ENCODE measurements at places on chromosomes 4 and X.

- no peak for DNase-seq
These were observed 1065.7 kb upstream of the PABPC4L start for GRCh38 chr4:135267148-135267865.

- no peak for DNase-seq
These were observed 30.6 kb downstream of the SETD7 start for GRCh38 chr4:139525414-139525813.

GRCh38 chr4:1463088-1463926, 57.1 kb upstream of the NKX1-1 start:
- peak; percentile 5 for DNase-seq

DNA sequence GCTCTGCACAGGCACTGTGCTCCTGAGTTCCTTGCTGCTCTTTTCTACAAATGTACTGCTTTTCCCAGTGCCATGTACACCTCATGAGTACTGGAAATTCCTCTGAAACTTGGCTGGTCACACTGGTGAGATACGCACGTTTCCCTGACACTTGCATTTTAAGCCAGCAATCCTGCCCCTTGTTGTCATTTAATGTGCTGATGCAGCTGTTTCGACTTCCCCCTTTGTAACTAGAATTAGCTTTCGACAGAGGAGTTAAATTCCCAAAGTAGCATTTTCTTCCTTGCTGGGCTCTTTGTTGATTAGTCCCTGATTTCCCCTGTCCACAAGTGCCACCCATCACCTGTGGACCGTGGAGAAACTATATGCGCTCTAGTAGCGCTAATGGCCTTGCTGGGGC, 77.5 kb downstream of the IQCM start:
- no peak for DNase-seq

GRCh38 chr4:7803371-7803770, 136.3 kb downstream of the AFAP1 start:
- DNase-seq = no peak

DNA sequence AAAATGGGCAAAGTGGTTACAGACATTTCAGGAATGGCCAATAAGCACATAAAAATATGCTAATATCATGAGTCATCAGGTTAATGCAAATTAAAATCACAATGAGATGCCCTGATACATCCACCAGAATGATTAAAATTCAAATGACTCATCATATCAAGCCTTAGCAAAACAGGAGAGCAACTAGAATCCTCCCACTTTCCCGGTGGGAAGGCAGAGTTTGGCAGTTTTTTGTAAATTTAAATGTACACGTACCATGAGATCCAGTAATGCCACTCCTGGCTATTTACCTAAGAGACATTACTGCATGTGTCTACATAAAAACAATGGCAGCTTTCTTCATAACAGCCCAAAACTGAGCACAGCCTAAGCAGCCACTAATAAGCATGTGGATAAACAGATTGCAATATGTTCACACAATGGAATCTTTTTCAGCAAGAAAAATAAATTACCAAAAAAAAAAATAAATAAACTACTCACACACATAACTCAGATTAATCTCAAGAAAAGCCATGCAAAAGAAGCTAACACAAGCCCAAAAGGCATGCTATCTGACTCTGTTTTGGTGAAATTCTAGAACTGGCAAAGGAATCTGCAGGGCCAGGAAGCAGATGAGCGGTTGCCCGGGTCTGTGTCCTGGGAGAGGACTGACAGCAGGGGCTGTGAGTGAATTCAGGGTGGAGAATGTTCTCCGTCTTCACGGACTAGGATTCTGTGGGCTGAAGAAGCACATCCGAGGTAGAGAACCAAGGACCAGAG, 48.8 kb downstream of the AFAP1 start:
- DNase-seq = peak; percentile 72

DNA sequence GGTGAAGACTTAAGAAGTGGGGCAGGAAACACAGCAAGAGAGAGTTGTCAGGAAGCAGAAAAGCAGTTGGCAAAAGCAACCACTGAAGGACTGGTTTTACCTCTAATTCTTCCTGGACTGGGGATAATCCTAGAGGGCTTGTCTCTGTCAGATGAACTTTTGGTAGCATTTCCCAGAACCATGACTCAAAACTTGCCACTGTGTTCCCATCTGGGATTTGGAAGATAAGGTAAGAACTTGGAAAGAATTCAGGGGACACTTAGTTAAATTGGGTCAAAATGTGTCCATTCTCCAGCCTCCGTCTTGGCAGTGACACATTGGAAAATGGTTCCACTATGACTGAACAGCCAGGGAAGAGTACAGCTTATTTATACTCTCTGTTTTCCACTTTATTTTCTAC, 55.7 kb downstream of the CD38 start:
- no peak for DNase-seq

GRCh38 chrX:26262121-26262523, 46.2 kb downstream of the MAGEB5 start:
- peak; percentile 57 for DNase-seq

DNA sequence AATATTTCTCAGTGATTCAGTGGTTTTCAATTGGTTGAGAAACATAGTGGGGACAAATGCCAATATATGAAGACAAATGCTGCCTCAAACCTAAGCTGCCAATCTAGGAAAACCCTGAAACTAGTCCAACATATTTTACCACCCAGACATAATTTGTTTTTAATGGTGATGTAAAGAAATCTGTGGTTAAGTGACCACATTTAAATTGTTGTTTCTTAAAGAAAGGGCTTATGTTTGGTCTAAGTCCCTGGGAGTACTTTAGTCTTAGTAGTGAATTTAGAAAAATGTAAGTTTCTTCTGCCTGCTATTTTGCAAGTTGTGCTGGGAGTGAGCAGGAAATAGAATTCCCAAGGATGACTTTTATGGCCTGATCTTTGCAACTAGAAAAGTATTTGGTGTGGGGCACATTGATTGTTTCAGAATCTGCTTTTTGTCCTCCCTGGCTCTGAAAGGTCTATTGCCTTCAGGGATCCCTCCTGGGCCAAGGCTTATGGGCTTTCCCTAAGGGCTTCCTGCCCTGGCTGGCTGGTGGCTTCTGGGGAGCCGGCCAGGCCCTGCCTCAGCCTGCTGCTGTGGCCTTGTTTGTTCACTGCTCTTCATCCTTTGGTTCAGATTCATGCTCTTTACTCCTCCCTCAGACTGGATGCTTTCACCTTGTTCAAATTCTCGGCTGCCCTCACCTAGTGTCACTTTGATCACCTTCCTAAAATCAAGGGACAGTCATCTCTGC, 169.8 kb upstream of the JADE1 start:
- no peak for DNase-seq

GRCh38 chrX:57289089-57289488, 2.6 kb downstream of the FAAH2 start:
- DNase-seq = no peak

DNA sequence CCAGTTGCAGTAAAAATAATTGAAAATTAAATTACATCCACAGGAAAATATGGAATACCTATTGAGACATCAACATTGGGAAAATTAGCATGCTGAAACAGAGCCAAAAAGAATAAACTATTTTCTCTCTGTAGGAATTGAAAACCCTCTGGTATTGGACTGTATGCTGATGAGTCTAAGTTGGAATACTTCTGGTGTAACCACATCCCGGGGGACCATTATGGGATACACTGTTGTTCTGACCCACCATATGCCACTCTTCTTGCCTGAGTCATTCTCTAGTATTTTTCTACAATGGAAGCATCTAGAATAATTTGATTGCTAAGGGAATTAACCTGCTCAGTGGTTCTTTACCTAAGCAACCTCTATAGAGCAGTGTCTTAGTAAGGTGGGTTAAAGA, 640.7 kb upstream of the AGA start:
- DNase-seq = no peak

DNA sequence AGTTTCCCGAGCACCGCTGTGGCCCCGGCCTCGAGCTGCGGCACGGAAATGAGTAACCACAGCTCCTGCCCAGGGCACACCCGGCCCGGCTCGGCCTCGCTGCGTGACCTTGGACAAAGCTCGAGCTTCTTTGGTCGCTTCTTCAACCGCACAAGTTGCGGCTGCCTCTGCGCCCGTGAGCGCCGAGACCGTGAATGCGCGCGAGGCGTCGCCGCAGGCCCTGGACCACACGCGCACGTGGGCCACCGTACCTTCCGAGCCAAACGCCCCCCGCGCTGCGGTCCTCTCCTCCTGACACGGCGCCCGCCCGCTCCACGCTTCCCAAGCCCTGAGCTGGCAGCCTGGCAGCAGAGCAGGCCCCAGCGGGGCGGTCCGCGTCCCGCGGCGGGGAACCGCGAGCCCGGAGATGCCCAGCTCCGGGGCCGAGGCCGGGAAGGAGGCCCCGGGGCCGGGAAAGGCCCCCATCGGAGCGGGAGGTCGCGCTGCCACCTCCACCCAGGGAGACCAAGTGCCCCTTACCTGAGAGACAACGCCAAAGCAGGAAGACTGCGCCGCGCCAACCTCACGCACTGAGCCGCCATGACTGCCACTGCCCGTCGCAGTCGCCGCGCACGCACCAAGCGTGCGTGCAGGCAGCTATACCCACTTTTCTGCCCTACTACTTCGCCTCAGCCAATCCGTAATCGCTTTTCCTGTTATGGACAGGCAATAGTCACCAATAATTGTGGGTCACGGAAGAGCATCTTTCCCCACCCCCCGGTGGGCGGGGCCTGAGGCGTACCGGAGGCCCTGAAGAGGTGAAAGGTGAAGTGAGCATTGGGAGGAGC, at the start of gene GRPEL1:
Gene GRPEL1 (minus strand): TSS at position 613 of the 827 bp plus-strand sequence. CDS start 32 bp downstream, at position 581.
- DNase-seq = peak; percentile 99

DNA sequence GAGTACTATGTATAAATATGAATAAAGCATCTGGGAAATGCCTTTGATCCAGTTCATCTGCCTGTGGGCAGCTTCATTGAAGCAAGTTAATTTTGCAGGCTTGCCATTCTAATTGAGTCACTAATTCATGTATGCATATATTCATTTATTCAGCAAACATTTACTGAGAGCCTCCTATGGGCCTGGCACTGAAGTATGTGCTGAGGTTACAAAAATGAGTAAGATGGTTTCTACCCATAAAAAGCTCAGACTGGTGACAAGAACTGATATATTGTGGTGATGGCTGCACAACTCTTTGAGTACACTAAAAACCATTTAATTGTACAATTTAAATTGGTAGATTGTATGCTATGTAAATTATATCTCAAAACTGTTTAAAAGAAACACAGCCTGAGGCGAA, 1.1 kb upstream of the MRPL1 start:
- DNase-seq = no peak

GRCh38 chr4:48668254-48669017, 111.6 kb downstream of the FRYL start:
- no peak for DNase-seq

- DNase-seq = no peak
These were observed 299.5 kb downstream of the ARHGAP24 start for GRCh38 chr4:85774489-85774888.

DNA sequence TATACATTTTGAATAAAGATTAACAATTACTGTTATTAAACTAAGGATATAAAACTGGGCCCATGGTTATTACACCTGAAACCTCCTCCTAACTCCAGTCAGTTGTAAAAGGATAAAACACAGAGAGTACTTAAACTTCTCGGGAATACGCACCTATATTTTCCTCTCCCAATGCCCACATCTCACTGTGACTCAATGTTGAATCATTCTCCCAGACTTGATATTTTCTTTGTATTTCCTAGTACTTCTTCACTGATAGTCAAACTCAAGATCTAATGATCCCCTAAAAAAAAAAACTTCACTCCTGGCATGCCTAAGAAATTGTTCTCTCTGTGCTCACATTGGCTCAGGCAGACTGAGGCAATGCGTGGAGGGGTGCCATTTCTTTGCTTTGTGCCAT, 212.5 kb upstream of the DKK2 start:
- peak; percentile 43 for DNase-seq

DNA sequence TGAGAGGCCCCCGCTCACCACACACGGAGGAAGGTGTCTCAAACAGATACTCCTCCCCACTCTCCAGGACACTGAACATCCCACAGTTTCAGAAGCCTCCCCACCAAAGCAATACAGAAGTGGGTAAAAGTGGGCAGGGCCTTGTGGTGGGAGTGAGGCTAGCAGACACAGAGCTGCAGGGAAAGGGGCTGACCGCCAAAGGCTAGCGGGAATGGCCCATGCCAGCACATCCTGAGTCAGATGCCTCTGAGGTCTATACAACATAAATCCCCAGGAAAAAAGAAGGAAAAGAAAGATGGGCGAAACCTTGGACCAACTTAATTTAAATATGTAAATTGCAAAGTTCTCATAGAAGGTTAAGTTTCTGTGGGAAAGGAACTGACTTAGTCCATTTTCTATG, 21.9 kb upstream of the ARHGAP10 start:
- DNase-seq = peak; percentile 83

DNA sequence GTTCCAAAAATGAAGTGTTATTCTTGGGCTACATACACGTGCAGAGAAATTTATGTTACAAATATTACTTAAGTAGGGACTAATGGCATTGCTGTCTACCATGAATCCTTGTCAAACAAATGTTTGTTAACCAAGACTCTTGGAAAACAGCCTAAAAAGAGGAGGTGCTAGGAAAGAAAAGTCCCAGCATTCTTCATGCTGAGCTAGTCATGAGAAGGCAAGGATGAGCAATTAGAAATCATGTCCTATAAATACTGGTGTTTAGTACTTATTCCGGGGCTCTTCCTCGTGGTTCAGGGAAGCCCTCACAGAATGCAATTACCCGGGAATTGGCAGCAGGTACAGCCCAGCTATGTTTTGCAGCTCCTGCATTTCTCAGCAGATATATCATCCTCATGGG, 378.1 kb upstream of the FTHL17 start:
- DNase-seq = peak; percentile 72

- no peak for DNase-seq
These were observed 115.8 kb upstream of the INPP4B start for GRCh38 chr4:142961866-142962265.
